Left ventricle myocardium superior (tissue), 1 donor: ENCODE measurements at places on chromosomes 12 and 14.

- DNase-seq: no peak
Measured at GRCh38 chr12:127143020-127143419, 1124.0 kb upstream of the TMEM132C start.

DNA sequence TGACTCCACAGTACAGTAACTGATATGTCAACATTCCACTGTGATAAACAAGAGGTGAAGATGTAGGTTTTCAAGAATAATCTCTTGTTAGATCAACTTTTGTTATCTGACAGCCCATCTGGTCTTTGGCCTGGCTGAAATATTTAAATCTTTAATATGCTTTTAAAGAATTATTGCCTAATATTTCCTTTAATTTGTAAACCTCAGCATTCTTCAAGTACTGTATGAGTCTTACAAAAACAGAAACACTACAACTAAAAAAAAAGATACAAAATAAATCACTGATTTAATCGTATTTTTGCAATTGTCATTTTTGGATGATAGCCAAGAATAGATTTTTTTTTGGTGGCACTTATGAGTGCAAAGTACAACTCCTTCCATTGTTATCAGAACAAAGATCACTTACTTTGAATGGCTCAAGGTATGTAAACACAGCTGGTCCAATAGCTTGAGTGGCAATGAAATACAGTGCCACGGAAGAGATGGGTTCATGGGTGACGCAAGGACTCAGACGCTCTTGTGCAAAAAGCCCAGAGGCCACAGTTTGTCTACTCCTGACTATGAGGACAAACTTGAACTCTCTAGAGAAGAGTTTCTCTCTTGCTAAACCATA, 109.5 kb downstream of the PAX9 start:
- no peak for DNase-seq

DNA sequence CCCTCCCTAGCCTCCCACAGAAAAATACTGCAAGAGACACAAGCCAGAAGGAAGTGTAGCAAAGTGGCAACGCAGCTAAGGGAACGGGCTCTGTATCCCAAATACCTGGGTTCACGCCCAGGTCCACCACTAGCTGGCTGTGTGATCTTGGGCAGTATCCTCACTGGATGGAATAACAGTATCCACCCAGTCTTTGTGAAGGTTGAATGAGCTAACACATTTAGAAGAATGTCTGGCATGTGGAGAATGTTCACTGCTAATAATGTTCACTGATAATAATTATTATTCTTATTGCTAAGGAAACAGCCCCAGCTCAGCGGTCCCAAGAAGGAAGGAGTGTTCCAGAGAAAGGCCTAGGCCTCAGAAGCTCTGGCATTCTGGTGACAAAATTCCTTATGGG, 70.9 kb downstream of the VWF start:
- no peak for DNase-seq

DNA sequence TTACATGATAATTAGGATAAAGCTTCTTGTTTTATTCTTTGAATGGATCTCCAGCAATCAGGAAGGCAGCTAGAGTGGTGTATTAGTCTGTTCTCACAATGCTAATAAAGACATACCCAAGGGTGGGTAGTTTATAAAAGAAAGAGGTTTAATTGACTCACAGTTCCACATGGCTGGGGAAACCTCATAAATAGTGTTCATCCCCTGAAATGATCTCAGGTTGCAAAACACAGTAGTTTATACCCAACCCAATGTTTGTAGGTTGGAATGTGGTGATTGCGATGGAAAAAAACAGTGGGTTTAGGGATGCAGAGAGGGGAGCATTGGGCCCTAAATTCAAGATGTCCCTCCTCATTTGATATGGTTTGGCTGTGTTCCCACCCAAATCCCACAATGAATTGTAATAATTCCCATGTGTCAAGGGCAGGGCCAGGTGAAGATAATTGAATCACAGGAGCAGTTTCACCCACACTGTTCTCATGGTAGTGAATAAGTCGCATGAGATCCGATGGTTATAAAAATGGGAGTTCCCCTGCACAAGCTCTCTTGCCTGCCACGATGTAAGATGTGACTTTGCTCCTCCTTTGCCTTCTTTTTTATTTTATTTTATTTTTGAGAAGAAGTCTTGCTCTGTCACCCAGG, 11.5 kb downstream of the MUCL1 start:
- DNase-seq: no peak

GRCh38 chr14:80212023-80212397, 706 bp upstream of the DIO2 start:
- no peak for DNase-seq

GRCh38 chr12:116188581-116188980, 88.9 kb downstream of the MED13L start:
- DNase-seq: no peak

DNA sequence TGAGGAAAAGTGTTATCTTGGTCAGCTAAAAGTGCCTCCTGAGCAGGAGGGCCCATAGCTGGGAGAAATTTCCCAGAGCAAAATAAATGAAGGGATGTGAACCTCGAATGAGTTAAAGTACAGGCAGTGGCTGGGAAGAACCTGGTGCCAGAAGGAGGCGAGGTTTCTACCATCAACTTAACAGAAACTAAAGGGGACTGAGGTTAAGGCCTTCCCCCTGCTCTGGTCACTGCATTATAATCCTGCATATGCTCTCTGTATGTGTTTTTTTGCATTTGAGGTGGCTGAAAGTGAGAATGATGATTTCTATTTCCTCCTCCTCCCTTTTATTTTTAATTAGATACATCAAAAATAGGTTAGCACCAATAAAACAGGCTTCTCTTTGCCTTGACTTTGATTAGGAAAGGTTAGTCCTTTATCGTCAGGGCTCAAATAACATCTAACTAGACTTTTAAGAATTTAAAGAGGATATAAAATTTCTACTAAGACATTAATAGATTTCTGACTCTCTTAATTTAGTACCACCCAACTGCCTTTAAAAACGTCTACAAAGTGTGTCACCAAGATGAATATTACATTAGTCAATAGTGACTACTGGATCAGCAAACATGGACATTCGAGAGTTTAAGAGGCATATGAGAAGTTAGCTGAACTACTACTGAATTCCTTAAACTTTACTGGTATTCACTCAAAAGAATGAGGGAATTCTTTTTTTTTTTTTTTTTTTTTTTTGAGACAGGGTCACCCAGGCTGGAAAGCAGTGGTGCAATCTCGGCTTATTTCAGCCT, 49.2 kb downstream of the GALNT4 start:
- no peak for DNase-seq

DNA sequence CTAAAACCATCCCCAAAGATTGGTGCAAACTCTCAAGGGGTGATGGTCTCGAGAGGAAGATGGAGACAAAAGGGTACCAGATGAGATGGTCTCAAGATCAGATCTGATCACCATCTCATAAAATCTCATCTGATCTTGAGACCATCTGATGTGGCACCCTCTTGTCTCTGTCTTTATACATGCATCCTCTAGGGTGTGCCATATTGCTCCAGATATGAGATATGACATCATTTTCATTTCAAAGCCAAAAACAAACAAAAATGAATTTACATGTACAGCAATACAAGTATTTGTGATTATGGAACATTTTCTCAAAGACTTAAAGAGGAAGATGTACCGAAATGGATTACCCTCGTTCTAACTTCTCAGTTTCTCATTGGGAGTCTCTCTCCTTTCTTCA, 787.2 kb downstream of the GALC start:
- DNase-seq: no peak

DNA sequence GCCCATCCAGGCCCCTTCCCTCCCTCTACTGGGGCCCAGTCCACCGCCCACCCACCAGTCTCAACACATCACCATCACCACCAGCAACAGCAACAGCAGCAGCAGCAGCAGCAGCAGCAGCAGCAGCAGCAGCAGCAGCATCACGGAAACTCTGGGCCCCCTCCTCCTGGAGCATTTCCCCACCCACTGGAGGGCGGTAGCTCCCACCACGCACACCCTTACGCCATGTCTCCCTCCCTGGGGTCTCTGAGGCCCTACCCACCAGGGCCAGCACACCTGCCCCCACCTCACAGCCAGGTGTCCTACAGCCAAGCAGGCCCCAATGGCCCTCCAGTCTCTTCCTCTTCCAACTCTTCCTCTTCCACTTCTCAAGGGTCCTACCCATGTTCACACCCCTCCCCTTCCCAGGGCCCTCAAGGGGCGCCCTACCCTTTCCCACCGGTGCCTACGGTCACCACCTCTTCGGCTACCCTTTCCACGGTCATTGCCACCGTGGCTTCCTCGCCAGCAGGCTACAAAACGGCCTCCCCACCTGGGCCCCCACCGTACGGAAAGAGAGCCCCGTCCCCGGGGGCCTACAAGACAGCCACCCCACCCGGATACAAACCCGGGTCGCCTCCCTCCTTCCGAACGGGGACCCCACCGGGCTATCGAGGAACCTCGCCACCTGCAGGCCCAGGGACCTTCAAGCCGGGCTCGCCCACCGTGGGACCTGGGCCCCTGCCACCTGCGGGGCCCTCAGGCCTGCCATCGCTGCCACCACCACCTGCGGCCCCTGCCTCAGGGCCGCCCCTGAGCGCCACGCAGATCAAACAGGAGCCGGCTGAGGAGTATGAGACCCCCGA, 6.8 kb upstream of the RNU7-1 start:
- peak; percentile 55 for DNase-seq

- no peak for DNase-seq
Measured at GRCh38 chr14:30210630-30211029, 283.0 kb upstream of the PRKD1 start.

GRCh38 chr12:23921099-23921856, 28.2 kb downstream of the SOX5 start:
- DNase-seq: no peak

DNA sequence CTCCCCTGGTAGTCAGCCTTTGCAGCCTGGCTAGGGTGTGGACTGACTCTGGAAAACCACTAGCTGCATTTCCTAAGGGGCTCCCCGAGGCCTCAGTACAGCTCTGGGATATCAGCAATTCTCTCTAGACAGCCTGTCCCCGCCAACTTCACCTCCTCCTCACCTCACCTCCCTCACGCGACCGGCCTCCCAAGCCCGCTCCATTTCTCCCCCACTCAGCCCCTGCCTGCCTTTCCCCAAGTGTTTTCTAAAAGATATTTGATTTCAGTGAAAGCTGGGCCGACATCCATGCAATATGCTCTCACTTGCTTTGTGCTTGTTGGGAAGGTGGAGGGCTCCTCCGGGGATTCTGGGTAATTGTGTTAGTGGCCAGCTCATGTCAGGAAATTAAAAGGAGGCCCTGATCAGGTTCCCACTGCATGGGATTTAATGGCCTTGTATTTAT, 91.8 kb downstream of the ESRRB start:
- DNase-seq: no peak

DNA sequence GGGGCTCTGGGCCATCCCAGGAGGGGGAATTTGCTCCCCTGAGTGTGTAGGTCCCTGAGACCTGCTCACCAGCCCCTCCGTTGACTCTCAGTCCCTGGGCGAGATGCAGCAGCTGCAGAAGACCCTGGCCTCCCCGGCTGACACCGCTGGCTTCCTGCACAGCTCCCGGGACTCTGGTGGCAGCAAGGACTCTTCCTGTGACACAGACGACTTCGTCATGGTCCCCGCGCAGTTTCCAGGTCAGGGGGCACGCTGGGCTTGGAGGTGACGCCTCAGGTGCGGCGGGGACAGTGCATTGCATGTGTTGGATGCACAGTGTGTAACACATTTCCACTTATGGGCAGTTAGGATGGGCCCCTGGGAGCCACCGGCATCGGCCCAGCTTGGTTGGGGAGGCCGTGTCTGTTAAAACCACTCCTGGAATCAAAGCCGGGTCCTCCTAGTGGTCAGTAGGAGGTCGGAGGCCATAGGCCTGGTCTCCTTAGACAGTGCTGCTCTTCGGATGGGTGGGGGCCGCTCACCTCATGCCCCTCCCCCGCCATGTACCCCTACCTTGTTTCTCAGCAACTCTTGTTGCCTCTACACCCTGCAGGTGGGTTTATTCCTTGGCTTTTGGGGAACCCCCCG, 17.1 kb upstream of the PUS1 start:
- DNase-seq: peak; percentile 27

DNA sequence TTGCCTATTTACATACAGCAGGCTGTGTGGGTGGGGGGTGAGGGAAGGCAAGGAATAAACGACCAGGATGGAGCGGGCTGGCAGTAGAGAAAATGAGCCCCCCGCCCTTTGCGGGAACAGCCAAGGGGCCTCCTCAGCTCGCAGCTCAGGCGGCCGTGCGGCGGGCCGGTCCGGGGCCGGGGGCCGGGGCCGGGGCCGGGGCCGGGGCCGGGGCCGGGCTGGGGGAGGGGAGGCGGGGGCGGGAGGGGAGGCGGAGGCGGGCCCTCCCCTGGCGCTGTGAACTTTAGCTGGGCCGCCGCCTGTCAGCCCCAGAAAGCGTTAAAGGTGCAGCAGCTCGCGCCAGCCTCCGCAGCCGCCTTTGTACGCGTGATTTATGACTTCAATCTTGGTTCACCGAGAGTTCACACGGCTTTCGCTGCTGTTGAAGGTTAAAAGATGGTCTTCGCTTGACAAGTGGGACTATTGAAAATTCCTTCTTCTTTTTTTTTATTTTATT, 28.8 kb downstream of the HOXC4 start:
- DNase-seq: no peak

DNA sequence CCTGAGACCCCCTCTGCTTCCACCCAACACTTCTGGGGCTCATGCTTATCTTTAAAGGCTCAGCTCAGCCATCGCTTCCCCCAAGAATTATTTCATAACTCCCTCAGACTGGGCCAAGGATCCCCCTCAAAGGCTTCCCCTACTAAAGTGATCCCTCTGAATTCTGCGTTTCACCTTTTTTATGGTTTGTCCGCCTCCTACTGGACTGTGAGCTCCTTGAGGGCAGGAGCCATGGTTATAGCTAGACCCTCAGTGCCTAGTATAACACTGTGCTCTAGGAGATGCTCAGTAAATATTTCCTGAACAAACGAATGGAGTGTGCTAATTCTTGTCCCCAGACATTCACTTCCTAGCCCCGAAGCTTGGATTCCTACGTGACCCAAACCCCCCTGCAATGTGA, 20.5 kb upstream of the SRRM4 start:
- no peak for DNase-seq

- DNase-seq: no peak
Measured at GRCh38 chr12:81010641-81011040, 67.2 kb upstream of the ACSS3 start.

DNA sequence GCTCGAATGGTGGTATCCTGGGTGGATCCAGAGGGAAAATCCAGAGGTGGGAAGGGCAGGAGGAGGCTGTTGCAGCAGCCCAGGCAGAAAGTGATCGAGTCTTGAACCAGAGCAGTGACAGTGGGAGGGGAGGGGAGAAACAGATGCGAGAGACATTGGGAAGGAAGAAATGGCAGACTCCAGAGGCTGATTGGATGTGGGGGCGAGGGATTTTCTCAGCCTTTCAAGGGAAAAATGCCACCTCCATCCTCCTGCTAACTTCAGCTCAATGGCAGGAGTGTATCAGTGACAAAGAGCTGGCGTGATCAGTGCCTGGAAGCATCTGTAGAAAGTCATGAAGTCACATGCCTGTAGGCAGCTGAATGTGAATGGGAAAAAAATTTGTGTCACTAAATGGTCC, 38.6 kb upstream of the NRXN3 start:
- no peak for DNase-seq
